ENCODE measurements at places on chromosomes 3 and 15.

- no peak for DNase-seq
Measured at GRCh38 chr15:49152552-49153312, 2.7 kb downstream of the COPS2 start.

DNA sequence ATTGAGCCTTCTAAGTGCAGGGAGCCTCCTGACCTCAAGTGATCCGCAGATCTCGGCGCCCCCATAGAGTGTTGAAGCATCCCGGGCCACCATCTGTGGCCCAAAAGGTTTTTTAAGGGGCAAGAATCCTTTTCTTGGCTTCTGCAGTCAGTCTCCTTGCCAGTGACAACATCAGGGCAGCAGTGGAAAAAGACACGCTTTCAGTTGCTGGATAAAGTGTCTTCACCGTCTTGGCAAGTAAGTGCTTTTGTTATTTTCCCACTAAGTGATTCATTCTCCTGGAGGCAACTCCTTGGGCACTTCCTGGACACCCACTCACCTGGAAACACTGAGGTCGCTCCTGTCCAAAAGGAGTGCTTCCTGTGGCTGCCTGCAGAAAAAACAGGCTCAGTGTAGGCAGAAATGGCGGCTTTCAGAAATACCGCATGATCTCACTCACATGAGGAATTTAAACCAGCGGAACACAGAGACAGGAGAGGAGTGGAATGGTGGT, 71.7 kb upstream of the ABHD2 start:
- DNase-seq: no peak

DNA sequence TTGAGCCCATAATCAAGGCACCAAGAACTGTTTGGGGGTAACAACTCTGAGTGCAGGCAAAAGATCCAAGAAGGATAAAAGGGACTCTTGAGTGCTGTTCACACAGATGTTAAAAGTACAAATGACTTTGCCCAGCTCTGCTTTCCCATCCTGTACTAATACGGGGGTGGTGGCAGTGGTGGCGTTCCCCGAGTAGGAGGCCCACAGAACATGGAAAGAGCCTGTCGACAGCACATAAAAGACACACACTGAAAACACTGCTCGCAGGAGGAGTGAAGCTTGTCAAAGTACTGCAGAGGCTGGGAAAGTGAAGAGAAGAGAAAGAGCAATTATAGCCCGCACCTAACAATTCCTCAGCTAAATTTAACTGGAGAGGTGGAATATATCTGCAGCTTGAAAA, 40.9 kb downstream of the HACD2 start:
- DNase-seq: no peak

DNA sequence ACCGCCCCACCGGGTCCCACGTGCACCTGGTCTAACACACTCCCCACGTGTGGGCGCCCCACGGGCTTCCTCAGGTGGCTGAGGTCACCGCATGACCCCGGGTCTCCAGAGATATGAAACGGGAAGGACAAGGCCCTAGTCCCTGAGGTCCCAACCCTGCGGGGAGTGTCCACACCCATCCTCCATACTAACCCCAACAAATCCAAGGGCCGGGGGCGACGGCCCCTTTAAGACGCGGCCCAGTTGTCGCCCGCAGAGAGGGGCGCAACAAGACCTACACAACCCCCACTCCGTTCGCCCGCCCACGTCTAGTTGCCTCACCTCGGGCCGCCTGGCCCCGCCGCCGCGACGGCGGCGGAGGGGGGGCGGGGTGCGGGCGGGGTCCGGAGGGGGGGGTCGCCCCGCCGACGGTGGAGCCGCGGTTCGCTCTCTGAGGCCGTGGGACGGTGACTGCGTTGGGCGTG, 396 bp downstream of the INO80 start:
- peak; percentile 80 for DNase-seq

GRCh38 chr3:74001436-74001835, 376.7 kb upstream of the PDZRN3 start:
- no peak for DNase-seq

- DNase-seq: no peak
Measured at GRCh38 chr15:62509395-62509958, 344.4 kb upstream of the C2CD4B start.

GRCh38 chr3:64079369-64080150, 56.3 kb upstream of the PSMD6 start:
- no peak for DNase-seq

GRCh38 chr3:186080849-186081438, 27.9 kb downstream of the ETV5 start:
- DNase-seq: no peak

DNA sequence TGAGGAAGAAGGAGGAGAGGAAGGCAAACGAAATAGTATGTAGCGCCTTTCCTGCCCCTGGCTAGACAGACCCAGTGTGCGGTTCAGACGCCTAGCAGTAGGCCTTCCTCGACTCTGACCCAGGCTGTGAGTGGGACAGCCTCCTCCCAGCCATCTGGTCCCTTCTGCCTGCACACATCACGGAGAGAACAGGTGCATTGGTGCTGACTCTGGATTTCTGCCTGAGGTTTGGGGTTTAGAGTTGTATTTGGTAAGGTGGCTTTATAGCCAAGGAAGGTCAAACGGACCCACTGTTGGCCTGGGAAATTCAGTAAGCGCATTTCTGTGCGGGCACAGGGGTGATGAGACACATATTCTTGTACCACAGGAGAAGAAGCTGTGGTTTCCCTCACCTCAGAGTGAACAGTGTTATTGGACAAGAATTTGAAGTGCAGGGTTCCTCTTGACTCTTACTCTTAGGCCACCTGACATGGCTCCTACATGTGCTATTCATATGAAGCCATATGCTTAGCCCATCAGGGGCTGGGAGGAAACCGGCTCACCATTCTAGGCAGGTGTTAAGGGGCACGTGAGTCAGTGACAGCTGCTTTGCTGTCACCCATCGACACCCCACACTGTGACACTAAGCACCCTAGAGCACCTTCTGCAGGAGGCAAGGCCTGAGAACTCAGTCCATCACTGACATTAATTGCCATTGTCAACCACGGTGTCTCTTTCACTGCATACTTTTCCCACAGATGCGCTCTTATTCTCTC, 143.3 kb downstream of the CHDH start:
- DNase-seq: no peak

- DNase-seq: no peak
Measured at GRCh38 chr15:79179108-79179561, 88.6 kb upstream of the RASGRF1 start.

DNA sequence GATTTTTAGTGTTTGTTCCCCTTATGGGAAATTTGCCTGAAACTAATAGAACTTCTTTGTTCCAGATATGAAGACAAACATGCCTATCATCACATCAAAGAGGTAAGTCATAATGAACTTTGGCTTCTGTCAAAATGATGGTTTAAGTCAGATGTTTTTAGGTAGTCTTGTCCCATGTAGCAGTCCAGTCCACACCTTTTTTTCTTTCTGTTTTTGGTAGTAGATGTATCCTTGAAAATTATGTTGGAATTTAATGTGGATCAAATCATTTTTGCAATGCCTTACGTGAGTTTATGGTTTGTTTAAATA, 12.1 kb downstream of the TSEN2 start:
- no peak for DNase-seq

DNA sequence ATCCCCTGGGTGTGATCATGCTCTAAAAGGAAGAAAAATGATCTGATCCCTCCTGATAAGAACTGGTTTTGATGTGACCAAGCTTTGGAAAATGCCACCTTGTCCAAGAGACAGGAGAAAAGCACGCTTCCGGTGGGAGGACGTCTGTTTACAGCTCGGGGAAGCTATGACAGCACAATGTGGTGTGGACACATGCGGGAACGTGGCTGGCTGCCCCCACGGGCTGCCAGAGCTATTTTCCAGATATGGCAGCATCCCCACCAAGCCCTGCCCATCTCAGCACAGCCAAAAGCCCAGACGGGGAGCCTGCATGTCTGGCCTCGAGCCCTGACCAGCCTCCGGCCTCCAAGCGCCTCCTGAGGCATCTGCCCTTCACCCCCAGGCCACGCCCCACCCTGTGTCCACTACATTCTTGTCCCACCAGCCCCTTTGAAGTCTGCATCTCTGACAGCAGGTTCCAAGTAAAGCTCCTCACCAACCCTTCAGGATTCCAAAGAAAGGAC, 63.2 kb upstream of the HRH1 start:
- DNase-seq: no peak

DNA sequence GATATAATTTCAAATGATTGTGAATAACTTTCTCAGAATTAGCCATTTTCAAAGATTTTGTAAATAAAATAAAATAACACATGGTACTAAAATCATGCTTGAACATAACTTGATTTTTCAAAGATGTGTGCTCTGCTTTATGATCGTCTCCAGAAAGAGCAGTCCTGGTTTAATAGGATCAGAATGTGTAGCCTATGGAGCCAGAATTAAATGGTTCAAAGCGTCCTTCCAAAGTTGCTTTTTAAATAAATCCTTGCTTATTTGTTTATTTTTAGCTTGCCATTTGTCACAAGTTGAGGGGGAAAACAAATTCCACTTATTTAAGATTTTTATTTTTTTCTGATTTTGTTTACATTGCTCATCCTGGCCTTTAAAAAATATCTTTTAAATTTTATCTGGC, 123.7 kb upstream of the SPRED1 start:
- no peak for DNase-seq
